ENCODE measurements at places on chromosomes 11 and 22. TPM values are rescaled to one million over a fixed set of nuclear protein-coding genes. Genes with fewer than 3 reads are reported as not detected.

DNA sequence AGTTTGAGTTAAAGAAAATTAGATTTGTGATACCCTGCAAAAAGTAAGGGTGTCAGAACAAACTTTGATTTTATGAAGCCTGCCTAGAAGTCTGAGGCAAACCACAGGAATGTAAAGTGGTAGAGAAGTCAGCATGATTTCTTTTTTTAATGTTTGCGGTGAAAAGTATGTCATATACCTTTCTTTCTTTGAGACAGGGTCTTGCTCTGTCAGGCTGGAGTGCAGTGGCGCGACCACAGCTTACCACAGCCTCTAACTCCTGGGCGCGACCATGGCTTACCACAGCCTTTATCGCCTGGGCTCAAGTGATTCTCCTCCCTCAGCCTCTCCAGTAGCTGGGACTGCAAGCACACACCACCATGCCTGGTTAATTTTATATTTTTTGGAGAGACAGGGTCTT, 4.7 kb downstream of the API5 start:
- DNase-seq, result no peak

DNA sequence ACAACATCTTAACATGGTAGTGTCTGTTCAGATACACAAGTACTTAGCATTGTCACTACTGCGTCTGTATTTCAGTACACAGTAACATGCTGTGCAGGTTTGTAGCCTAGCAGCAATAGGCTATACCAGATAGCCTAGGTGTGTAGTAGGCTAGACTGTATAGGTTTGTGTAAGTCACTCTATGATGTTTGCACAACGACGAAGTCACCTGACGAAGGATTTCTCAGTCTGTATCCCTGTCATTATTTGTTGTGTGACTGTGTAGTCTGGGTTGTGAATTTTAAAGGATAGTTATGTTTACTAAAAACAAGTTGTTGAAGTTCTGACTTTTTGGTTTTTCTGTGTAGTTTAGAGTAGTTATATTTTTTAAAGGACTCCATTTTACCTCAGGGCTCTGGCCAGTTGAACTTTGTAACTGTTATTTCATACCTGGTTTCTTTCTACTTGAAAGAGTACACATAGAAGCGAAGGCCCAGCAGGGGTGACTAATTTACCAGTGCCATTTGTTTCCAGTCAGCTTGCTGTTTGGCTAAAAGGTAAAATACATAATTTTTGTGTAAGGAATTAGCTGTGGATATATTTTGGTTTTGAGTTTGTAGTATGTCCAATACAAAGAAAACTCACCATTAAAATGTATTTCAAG, 72.3 kb downstream of the PPP6R3 start:
- DNase-seq, result no peak

The GAB4 gene
- total RNA-seq, result not detected

The GPHA2 gene
- not detected for total RNA-seq

The LMO2 gene
- total RNA-seq, result 6.2 TPM

DNA sequence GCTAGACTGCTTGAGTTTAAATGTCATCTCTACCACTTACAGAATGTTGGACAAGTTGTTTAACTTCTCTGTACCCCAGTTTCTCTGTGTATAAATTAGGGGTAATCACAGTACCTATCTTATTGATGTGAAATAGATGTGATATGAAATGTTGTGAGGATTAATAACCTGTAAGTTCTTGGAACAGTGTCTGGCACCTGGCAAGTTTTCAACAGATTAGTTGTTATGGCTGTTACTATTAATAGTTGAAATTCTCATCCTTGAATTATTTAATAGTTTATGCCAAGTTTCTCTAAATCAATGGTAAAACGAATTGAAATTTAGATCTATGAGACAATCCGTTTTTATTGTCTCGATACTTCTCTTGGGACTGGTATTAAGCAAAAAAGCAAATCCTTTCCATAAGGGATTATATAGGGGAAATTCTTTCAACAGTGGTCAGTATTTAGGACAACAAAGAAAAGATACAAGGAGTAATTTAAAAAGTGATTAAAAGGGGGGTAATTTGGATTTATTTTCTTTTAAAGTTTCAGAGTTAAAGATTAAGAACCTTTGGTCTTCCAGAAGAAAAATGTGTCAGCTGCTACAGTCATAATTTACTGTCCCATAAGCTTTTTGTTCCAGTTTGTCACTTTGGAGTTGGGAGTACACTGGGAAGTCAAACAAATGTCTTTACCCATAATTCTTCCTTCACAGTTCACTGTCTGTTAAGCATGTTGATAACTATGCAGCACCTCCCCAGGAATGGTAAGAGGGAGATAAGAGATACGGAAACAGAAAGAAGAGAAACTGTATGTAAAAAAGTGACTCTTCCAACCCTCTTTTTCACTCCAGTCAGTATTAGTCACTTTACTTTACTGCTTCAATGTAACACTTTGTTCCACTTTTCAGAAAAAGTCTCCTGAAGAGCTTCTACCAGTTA, 13.2 kb downstream of the PDE3B start:
- no peak for DNase-seq

DNA sequence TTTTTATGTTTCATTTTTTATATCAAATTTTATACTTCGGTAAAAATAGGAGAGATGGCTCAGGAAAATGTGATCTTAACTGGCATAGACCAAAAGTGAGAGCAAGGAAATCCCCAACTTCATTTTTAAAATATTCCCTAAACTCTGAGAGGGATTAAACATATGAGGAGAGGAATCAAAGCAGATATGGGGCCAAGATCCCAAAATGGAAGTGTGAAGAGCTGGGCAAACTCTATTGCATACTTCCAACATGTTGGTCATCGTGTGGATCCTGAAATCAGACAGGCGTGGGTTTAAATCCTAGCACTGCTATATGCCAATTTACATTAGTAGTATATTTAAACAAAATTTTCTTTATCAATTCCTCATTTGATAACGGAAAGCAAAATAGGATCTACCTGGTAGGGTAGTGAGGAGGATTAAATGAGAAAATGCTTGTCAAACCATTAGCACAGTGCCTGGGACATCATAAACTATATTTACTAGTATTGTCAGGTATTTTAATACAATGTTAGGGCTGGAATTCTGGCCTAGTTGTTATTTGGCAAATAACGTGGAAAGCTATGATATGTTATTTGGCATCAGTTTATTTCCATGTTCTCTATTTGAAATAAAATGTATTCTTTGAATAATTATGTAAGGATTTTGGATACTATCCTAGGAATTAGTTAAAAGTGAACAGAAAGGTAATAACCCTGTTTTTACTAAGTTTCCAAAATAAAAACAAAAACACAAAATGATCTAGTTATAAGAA, 392.8 kb upstream of the CCDC90B start:
- no peak for DNase-seq

All from B cell (primary cell).